ENCODE measurements at places on chromosomes 4 and X. TPM values are rescaled to one million over a fixed set of nuclear protein-coding genes. Genes with fewer than 3 reads are reported as not detected.
A peak's percentile ranks its signal among the peaks of the same experiment; 100 is the strongest.

GRCh38 chrX:9835585-9836210 is 49.5 kb downstream of the SHROOM2 start:
- DNase-seq = no peak

GRCh38 chr4:18533262-18533775 is 511.8 kb upstream of the LCORL start:
- no peak for DNase-seq

PCYT1B gene
- 0.34 TPM for total RNA-seq

CCSER1 gene
- total RNA-seq = 12.6 TPM

SERPINA7 gene
- not detected for total RNA-seq

GRCh38 chr4:101762025-101762424 is 28.5 kb upstream of the BANK1 start:
- DNase-seq = no peak

DNA sequence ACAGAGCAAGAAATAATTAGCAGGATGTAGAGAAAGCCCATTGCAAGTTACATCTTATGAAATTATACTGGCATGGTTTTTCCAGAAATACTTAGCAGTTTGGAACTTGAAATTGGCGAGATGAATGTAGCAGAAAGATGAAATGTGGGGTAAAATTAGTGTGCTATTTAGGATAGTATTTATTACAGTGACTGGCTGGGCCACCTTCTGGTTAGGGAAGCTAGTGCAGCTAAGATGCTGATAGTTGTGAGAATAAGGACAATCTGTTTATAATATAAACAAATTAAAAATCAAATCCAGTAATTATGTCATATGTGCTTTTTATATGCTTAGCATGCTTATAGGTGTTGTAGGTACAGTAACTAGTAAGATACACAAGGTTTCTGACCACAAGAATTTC is 74.8 kb downstream of the IL15 start:
- no peak for DNase-seq

KLHL13 gene
- total RNA-seq = 16.5 TPM

DNA sequence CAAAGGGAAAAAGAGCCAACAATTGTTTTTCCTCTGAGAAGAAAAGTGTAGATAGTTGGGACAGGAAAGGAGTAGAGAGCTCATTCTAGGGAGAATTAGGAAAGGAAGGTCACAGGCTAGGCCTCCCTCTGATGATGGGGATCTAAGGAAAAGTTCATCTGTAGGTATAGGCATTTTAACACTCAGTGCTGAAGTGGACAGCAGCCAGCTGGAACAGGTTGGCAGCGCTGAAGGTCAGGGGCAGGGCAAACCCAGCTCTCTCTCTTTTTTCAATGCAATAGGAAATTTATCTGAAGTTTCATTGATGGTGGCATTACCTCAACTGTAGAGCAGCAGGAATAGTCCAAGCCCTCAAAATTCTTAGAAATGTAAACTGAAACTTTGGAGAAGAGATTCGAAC is 98.5 kb upstream of the ETNPPL start:
- DNase-seq = no peak

GRCh38 chr4:142567199-142567598 is 278.9 kb downstream of the INPP4B start:
- DNase-seq = no peak

DNA sequence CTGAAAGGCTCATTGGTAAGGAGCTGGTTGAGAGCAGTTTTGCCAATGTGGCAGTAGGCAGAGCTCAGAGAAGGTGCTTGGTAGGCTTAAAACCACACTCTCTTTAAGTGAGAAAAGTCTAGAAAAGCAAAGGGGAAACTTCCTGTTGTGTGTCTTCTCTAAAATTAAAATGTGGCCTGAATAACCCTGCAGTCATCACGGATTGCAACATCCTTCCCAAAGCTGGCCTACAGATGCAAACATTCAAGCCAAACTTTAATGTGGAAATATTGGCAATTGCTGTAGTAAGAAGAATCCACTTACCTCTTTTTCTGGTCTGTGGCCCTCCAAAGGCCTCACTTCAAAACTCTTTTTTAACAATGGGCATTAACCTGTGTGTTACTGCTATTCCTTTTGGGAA is 348.5 kb downstream of the OPHN1 start:
- DNase-seq = peak; percentile 3

ADGRG2 gene
- total RNA-seq = 0.42 TPM

- DNase-seq = no peak
Measured at GRCh38 chr4:2902126-2902525, 58.5 kb downstream of the ADD1 start.

DCLK2 gene
- total RNA-seq = 17.1 TPM

GRCh38 chr4:109072595-109072994 is 229.9 kb downstream of the COL25A1 start:
- DNase-seq = no peak

DNA sequence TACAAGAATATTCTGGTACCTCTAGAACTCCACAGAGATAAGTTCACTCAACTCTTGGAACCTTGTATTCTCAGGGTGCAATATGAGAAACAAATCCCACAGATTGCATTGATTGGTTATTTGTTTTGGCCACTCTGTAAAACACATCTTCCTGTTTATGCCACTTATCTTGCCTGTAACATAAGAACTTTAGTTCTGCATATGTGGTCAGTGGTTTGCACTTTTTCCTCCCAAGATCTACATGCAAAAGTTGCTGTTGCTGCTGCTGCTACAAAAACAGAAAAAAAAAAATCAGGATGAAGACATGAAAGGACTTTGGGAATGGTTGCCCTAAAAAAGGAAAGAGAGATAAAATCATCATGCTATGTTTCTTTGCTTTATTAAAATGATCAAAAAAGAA is 9.6 kb downstream of the ODAPH start:
- no peak for DNase-seq

- no peak for DNase-seq
Measured at GRCh38 chr4:38099020-38099600, 138.9 kb downstream of the PTTG2 start.

IGFBP7 gene
- total RNA-seq = 498 TPM

RHOH gene
- 0.36 TPM for total RNA-seq

TRPC5OS gene
- total RNA-seq = not detected

UGT2A1 gene
- not detected for total RNA-seq

GRCh38 chrX:9392445-9392844 is 72.4 kb upstream of the TBL1X start:
- DNase-seq = no peak

DNA sequence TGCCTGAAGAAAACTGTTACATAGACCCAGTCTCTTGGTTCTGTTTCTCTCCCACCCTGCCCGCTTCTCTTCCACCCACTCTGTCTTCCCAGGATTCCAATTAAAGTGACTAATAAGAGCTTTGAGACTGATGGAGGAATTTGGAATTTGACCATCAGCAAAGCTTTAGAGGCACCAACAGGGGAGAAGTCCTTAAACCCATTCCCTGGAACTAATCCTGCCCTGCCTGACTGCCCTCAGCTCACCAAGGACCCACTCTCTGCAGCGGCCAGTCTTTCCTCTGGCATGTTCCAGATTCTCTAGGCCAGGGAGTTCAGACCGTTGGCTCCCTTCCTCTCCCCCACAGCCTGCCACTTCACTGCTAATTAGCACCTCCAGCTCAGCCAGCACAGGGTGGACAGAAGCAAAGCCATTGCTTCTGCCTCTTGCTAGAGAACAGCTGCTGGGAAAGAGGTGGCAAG is 23.9 kb downstream of the SCD5 start:
- DNase-seq = no peak

DNA sequence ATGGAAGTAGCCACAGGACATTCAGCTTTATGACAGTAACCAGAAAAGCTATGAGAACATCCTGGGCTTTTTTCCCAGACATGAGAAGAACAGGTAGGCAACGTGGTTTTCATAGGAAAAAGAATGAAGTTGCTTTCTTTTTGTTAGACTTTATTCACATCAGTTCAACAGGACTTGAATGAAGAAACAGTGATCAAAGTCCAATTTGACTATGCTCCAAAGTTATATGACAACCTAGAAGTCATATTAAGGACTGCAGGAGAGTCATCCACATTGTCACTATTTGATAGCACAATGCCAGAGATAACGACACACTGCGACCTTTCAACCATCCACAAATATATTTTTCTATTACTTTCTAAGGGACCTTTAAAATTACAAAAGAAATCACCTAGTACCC is 39.2 kb upstream of the PRDX4 start:
- DNase-seq = no peak

GRCh38 chrX:72019487-72019886 is 108.8 kb downstream of the NHSL2 start:
- no peak for DNase-seq

CSAG1 gene
- total RNA-seq = not detected

GRCh38 chrX:139287155-139287924 is 243.2 kb upstream of the F9 start:
- no peak for DNase-seq

DNA sequence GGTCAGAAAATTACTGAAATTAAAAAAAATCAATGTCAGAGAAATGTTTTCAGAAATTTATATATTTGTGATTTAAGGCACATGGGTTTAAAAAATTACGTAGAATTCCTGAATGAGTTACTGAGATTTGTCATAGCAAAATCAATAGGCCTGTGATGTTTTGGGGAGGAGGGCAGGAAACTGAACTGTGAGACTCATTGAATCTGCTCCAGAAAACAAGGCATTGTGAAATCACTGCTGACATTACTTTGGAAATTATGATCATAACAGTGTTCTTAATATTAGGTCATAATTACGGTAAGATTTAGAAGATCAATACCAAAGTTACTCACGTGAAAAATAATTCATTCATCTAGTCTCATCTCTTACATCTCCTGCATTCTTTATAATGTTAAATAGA is 5.3 kb downstream of the FGF5 start:
- DNase-seq = no peak

- no peak for DNase-seq
Measured at GRCh38 chrX:12865359-12865758, 1.5 kb upstream of the TLR7 start.

DNA sequence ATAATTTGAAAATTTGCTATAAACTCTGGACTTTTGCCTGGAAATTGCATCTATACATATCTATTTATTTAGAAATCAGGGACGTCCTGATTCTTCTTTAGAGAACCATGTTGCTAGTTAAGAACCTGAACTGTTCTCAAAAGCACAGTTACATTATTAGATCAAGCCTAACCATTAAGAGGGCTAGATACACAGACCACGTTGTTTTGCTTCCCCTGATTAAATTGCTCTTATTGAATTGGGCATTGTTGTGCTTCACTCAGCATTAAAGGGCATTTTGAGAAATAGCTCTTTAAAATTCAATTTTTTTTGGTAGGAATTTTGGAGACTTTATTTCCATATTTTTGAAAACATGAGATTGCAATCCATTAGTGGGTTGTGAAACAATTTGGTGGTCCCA is 44.4 kb downstream of the FIP1L1 start:
- DNase-seq = no peak

GRCh38 chr4:124817531-124817930 is 105.0 kb upstream of the ANKRD50 start:
- DNase-seq = no peak

DNA sequence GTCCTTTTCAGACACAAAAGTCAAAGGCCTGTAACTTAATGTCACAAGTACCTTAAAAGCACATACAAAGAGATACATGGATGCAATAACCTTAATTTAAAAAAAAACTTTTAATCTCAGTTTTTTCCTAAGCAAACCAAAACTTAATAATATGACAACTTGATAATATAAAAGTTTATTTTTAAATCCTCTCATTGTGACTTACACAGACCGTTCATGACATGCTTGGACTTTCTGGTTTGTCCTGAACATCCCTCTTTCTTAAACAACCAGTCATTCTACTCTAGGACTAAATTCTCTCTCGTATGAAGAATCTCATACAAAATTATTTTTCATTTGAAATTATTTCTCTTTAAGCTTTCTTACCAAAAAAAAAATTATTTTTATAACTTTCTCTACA is 43.1 kb upstream of the CYP2U1 start:
- no peak for DNase-seq

MAGEB10 gene
- not detected for total RNA-seq

- DNase-seq = no peak
Measured at GRCh38 chr4:169604131-169604900, 8.1 kb downstream of the NEK1 start.

GRCh38 chr4:5940470-5941203 is 47.8 kb upstream of the CRMP1 start:
- DNase-seq = no peak

GRCh38 chr4:40216622-40217366 is 20.0 kb downstream of the RHOH start:
- no peak for DNase-seq

DNA sequence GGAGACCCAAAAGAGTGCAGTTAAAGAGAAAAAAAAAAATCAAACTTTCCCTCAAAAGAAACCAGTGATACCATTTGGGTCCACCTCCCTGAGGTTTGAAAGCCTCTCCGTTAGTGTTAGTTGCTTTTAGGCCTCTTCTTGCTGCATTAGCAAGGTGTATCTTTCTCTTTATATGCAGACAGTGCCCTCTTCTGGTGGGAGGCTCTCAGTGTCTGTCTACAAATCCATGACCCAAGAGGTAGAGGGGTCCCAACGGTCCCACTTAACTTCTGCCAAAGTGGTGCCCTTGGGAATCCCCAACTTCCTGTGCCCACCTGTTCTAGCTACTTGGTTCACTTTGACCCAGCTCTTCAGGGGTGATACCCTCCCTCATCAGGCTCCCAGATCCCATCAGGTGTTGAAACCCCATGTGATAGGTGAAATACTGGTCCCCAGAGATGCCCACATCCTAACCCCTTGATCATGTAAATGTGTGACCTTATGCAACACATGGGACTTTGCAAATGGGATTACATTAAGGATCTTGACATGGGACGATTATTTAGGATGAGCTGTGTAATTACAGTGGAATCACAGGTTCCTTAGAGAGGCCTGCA is 63.7 kb upstream of the CD99 start:
- no peak for DNase-seq

GRCh38 chr4:184994010-184994622 is 24.2 kb upstream of the HELT start:
- DNase-seq = no peak

DNA sequence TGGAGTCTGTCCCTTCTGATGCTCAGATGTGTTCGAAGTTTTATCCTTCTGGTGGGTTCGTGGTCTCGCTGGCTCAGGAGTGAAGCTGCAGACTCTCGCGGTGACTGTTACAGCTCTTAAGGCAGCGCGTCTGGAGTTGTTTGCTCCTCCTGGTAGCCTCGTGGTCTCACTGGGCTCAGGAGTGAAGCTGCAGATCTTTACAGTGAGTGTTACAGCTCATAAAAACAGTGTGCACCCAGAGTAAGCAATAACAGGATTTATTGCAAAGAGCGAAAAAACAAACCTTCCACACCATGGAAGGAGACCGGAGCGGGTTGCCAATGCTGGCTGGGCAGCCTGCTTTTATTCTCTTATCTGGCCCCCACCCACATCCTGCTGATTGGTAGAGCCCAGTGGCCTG is 18.5 kb downstream of the SLC25A5 start:
- DNase-seq = no peak

UGDH gene
- 12.8 TPM for total RNA-seq

All from heart right ventricle (tissue), 16 donors.